Naive thymus-derived CD8-positive, alpha-beta T cell (primary cell): ENCODE measurements at places on chromosomes 11 and 22. TPM values are rescaled to one million over a fixed set of nuclear protein-coding genes. Genes with fewer than 3 reads are reported as not detected.

DNA sequence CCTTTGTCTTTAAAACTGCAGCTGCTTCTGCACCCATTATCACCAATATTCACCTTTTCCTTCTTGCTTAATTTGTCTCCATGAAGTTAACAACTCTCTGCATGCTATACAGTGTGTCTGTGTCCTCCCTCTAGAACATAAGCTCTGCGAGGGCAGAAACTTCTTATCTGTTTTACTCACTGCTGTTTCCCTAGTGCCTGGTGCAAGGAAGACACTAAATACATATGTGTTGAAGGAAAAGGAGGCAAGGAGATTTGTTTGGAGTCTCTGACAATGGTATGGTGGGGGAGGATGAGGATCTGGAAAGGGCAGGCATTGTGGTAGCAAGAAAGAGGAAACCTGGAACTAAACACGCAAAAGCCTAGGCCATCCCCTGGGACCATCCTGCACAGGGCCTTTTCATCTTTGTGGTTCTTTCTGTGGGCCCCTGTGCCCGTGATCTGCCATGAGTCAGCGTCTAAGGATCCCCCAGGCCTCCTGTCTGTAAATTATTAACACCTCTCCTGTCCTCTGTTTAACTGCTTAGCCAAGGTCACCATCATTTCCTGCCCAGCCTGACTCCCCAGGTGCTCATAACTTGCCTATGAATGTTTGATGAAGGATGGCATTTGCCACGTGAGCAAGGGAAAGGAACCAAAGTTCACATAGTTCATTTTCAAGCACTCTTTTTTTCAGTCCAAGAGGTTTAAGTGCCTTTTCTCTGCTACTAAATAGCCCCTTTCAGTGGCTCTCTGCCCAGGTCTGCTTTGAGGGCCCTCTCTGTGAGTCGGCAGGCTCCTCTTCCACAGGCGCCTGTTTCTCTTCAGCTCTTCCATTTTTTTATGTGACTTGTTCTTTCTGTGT lies 131.1 kb downstream of the RASSF10 start:
- DNase-seq = no peak

DNA sequence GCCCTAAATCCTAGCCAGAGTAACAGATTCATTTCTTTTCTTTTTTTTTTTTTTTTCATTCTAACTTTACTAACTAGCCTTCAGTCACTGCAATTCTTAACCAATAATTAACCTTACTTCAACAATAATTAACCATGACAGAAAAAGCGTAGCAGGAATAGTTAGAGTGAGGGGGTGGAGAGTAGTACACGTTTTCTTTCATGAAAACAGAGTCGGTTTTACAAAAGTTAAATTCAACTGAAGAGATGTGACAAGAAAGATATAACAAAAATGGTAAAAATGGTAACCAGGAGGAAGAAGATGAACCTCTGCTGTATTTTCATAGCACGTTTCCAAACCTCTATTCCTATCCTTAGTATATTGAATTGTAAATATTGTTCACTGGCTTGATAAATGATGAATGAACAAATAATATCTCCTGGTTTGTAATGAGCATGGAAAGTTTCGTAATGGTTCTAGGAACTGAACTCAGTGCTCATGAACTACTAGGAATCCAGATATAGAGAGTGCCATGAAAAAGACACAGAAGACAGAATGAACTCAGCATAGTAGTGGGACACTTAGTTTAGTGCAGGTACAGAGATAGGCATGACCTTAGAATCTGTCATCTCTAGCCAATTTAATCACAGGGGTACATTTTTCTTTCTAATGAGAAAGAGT lies 116.5 kb upstream of the ANO5 start:
- DNase-seq = no peak

GRCh38 chr22:30025221-30025620 lies 55.0 kb upstream of the HORMAD2 start:
- no peak for DNase-seq

GRCh38 chr11:64893194-64894069 lies 15.0 kb upstream of the EHD1 start:
- no peak for DNase-seq

GRCh38 chr11:112398798-112399478 lies 138.3 kb upstream of the PLET1 start:
- no peak for DNase-seq

- peak; percentile 97 for DNase-seq
Observed at GRCh38 chr22:50469377-50470305, 5.2 kb downstream of the SBF1 start.

DNA sequence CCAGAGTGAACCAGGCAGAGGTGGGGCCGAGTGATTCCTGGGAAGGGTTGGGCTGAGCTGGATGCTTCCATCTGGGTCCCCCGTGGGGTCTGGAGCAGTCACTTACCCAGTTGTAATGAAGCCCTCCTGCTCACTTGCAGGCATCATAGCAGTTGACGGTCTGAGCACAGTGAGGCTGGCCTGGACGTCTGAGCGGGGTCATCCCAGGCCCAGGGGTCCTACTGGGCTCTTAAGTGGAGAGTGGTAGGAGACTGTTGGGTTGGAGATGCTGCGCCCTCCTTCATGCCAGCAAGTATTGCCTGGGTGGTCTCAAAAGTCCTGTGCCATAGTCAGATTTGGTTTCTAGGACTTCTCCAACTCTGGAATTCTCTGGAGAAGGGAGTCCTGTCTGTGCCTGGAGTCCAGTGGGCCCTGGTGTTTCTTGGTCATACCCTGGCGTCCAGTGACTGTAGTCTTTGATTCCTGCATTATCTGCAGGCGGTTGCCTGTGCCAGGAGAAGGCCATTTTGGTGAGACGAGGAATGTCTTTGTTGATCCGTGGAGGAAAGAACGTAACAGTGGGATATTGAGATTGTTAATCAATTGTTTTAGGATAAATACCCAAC lies 82.3 kb downstream of the TBC1D22A start:
- DNase-seq = no peak

The MIEF1 gene
- 47.8 TPM for total RNA-seq

The DUSP8 gene
- total RNA-seq = 3.1 TPM

The MAP6 gene
- not detected for total RNA-seq

The DDTL gene
- not detected for total RNA-seq

The BARX2 gene
- total RNA-seq = not detected

The GLYAT gene
- total RNA-seq = not detected

The PNPLA5 gene
- total RNA-seq = not detected

The ACR gene
- total RNA-seq = not detected
